ENCODE measurements at places on chromosomes 16 and 17.

- no peak for DNase-seq
These were observed 280.3 kb upstream of the FOXF1 start for GRCh38 chr16:86229866-86230656.

DNA sequence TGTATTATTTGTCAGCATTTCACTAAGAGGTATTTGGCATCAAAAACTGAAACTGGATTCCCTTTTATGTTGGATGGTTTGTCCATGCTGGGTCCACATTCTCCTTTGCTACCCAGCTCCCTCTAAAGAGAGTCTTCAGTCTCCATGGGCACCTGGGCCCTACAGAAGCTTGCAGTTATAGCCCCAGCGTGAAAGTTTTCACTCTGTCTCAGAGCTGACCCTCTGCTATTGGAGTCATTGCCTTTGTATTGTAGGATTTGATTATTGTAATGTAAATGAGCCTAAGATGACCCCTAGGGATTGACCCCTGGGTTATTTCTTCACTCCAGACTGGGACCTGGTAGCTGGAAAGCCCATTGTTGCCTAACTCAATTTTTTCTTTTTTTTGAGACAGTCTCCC, 1026.5 kb upstream of the EEF2KMT start:
- no peak for DNase-seq

DNA sequence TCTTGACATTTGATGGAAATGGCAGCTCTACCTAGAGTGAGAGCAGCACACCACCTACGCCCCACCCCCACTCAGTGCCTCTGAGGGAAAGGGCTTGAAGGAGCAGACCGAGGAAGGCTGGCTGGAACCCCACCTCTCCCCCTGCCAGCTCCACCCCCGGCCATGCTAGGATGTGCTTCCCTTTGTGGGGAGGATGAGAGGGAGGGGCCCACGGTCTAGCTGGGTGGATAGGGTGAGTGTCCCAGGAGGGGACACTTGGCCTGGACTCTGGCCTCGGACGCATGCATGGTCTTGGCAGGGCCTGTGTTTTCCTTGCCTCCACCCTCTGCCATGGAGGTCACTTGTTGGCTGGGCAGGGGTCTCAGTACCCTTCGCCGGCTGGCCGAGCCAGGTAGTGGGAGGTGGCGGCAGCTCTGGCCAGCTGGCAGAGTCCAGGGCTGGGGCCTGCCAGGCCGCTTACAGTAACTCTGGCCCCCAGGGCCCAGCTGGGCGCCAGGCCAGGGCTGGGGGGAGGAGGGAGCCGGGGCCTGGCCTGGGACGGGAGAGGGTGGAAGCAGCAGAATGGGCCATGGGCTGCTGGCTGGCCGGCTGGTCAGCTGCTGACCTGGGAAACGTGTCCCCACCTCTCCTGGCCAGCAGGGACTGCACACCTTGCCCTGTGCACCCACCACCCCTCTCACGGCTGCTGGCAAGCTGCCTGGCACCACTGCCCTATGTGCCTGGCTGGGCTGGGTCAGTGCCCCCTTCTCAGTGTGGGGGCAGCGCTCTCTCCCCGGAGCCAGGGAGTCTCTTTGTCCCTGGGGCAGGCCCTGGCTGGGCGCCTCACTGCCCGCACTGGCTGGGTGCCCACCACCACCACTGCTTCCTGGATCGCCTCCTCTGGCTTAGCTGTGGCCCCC, 23.0 kb downstream of the RARA start:
- no peak for DNase-seq

DNA sequence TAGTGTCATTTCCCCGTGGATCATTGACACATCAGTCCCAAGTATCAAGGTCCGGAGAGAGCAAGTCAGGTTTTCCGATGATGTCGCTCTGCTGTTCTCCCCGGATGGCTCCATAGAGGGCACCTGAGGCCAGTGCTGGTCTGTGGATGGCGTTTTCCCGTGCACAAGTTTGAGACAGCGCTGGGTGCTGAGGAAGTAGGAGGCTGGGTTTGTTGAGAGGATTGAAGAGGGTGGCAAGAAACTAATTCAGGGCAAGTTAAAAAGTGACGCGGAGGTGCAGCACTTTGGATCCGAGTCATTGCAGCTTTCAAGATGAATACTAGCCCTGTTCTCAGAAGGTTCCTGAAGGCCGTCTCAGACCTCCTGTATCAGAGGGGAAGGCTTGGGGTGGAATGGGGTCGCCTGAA, 7.7 kb downstream of the NUBP1 start:
- DNase-seq: no peak

DNA sequence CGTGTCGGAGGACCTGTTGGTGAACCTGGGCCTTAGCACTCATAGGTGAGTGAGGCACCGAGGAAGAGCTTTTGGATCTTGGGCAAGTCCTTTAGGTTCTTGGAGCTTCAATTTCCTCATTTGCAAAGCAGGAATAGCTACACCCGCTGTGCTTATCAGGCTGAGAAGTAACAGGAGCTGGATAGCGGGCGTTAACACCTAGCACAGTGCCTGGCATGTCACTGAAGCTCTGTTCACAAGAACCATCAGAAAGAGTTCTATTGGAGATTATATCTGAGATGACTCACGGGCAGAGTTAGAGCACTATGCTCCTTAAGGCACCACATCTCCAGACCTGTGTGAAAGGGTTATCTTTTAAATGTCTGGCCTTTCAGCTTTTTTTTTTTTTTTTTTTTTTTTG, 12.8 kb downstream of the MEOX1 start:
- DNase-seq: no peak
